ENCODE measurements at places on chromosomes 2 and 18. TPM values are rescaled to one million over a fixed set of nuclear protein-coding genes. Genes with fewer than 3 reads are reported as not detected.

Gene RSAD2
- 0.09 TPM for total RNA-seq

Gene MERTK
- 0.49 TPM for total RNA-seq

Gene IL1R2
- total RNA-seq: not detected

Gene RAD51AP2
- 0.14 TPM for total RNA-seq

Gene ANKRD30BL
- total RNA-seq: not detected

Gene KIF5C
- total RNA-seq: 0.21 TPM

Gene ARHGEF4
- total RNA-seq: 52.0 TPM

Gene GPBAR1
- total RNA-seq: 0.16 TPM

- H3K36me3 ChIP-seq: no peaks in the 10 kb centered on the region
- H3K4me3 ChIP-seq: no peak overlapping the region
- no peak for DNase-seq
- H3K27me3 ChIP-seq: no peaks in the 10 kb centered on the region
- H3K4me1 ChIP-seq: no peaks in the 10 kb centered on the region
Observed at GRCh38 chr2:197626965-197627625, 48.3 kb downstream of the RFTN2 start.

DNA sequence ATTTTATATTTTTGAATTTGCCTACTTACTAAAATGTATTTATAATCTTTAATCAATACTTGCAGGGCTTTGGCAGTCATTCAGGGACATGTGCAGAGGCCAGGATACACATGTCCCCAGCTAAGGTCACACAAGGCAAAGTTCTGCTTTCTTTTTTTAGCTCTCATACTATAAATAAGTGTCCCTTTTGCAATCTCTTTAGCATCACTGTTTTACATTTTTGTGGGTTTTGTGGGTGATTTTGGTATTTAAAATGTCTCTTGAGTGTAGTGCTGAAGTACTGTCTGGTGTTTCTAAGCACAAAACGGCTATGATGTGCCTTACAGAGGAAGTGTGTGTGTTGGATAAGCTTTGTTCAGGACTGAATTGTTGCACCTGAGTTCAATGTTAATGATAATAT, 309.0 kb upstream of the GULP1 start:
- no peak overlapping the region for H3K27ac ChIP-seq
- H3K27me3 ChIP-seq: no peaks in the 10 kb centered on the region
- no peak overlapping the region for H3K4me3 ChIP-seq
- no peaks in the 10 kb centered on the region for H3K4me1 ChIP-seq
- peak; percentile 33 for DNase-seq
- H3K36me3 ChIP-seq: no peaks in the 10 kb centered on the region

DNA sequence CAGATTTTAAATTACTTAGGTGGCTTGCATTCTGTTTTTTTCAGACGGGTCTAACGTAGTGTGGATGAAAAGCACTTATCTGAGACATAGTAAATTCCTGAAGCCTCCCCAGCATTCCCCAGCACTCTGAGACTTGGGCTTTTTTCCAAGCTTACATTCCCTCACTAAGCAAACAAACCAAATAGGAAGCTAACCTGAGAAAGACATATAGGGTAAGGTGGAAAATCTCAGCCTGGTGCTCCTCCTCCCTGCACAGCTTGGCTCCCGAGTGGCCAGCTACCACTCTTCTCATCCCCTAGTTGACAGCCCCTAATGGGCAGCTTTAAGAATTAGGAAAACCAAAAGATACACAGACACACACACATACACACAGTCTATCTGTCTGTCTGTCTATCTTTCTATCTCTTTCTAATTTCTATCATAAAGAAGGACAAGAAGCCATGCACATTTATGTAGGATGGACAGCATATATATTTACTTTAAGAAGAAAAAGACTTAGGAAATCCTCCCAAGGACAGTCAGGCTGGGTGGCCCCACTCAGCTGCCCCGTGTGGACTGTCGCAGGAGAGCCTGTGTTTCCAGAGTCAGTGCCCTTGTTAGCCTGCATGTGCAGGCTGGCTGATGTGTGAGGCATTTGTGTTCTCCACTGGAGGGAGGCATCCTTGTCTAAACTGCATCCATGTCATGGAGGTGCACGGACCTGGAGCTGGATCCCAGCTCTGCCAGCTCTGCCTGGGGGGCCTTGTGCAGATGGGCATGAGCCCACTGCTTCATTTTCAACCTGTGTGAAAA, 8.2 kb downstream of the CNNM3 start:
- no peak overlapping the region for H3K4me3 ChIP-seq
- peaks cover 53% of the 10 kb centered on the region for H3K36me3 ChIP-seq
- peaks cover 14% of the 10 kb centered on the region for H3K4me1 ChIP-seq
- no peaks in the 10 kb centered on the region for H3K27me3 ChIP-seq

GRCh38 chr2:40439473-40439872, 12.4 kb downstream of the SLC8A1 start:
- H3K4me1 ChIP-seq: peaks cover 26% of the 10 kb centered on the region
- no peak overlapping the region for H3K27ac ChIP-seq
- H3K4me3 ChIP-seq: no peak overlapping the region
- no peaks in the 10 kb centered on the region for H3K36me3 ChIP-seq
- no peak for DNase-seq
- H3K27me3 ChIP-seq: no peaks in the 10 kb centered on the region

GRCh38 chr2:236498369-236498768, 71.3 kb upstream of the ACKR3 start:
- H3K27me3 ChIP-seq: no peaks in the 10 kb centered on the region
- H3K27ac ChIP-seq: no peak overlapping the region
- no peak for DNase-seq
- no peak overlapping the region for H3K4me3 ChIP-seq
- no peaks in the 10 kb centered on the region for H3K36me3 ChIP-seq

GRCh38 chr2:159064446-159065301, 96.2 kb downstream of the TANC1 start:
- H3K4me3 ChIP-seq: no peak overlapping the region
- DNase-seq: peak; percentile 60
- H3K36me3 ChIP-seq: peaks cover 24% of the 10 kb centered on the region
- H3K27me3 ChIP-seq: no peaks in the 10 kb centered on the region
- H3K27ac ChIP-seq: peak overlapping the region; percentile 63
- peaks cover 20% of the 10 kb centered on the region for H3K4me1 ChIP-seq

GRCh38 chr18:79227621-79228020, 158.4 kb downstream of the ATP9B start:
- no peak for DNase-seq
- no peak overlapping the region for H3K27ac ChIP-seq
- H3K36me3 ChIP-seq: no peaks in the 10 kb centered on the region
- no peak overlapping the region for H3K4me3 ChIP-seq
- H3K27me3 ChIP-seq: no peaks in the 10 kb centered on the region

DNA sequence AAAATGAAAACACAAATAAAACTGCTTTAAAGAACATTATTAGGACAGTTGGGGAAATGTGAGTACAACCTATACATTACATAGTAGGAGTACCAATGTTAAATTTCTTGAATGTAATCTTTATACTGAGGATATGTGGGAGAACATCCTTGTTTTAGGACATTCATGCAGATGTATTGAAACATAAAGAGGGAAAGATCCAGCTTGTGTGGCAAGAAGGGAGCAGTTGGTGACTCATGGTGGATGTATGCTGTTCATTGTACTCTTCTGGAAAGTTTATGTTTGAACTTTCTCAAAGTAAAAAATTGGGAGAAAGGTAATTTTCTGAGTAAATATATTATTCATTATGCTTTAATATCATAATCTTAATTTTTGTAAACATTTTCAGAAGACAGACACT, 132.1 kb upstream of the DLGAP1 start:
- no peaks in the 10 kb centered on the region for H3K27me3 ChIP-seq
- peaks cover 7% of the 10 kb centered on the region for H3K4me1 ChIP-seq
- H3K4me3 ChIP-seq: no peak overlapping the region
- peaks cover 8% of the 10 kb centered on the region for H3K36me3 ChIP-seq
- peak overlapping the region; percentile 39 for H3K27ac ChIP-seq

DNA sequence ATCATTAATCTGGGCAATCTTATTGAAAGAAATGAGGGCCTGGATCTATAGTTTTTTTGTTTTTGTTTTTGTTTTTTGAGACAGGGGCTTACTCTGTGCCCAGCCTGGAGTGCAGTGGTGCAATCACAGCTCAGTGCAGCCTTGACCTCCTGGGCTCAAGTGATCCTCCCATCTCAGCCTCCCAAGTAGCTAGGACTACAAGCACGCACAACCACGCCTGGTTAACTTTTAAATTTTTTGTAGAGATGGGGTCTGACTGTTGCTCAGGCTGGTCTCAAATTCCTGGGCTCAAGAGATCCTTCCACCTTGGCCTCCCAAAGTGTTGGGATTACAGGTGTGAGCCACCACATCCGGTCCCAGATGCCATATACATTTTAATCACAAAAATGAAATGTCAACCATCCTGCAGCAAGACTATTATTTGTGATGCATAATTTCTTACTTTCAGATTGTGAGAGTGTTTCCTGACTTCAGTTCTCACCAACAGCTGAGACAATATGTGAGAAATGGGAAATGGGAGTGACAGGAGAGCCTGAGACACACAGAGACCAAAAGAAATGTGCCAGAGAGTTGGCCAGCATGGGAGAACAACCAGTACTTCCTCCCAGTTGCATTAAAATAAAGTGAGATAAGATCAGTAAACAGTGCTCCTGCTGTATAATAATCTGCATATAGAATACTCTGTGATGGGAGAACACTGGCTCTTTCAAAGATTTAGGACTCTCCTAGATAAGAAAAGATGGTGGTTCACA, 87.6 kb downstream of the METTL8 start:
- H3K36me3 ChIP-seq: peaks cover 12% of the 10 kb centered on the region
- no peak for DNase-seq
- no peak overlapping the region for H3K4me3 ChIP-seq
- peaks cover 16% of the 10 kb centered on the region for H3K4me1 ChIP-seq
- H3K27me3 ChIP-seq: no peaks in the 10 kb centered on the region
- H3K27ac ChIP-seq: no peak overlapping the region

GRCh38 chr2:61177727-61178549, 15.9 kb downstream of the C2orf74 start:
- H3K27me3 ChIP-seq: no peaks in the 10 kb centered on the region
- peak overlapping the region; percentile 91 for H3K27ac ChIP-seq
- peaks cover 45% of the 10 kb centered on the region for H3K4me1 ChIP-seq
- DNase-seq: peak; percentile 29

GRCh38 chr2:24877646-24878045, 42.4 kb downstream of the ADCY3 start:
- H3K36me3 ChIP-seq: peaks cover 15% of the 10 kb centered on the region
- no peaks in the 10 kb centered on the region for H3K27me3 ChIP-seq
- H3K27ac ChIP-seq: peak overlapping the region; percentile 36
- DNase-seq: no peak
- H3K4me3 ChIP-seq: no peak overlapping the region
